CD8-positive, alpha-beta memory T cell (primary cell): ENCODE measurements at places on chromosomes 4 and X.

- H3K4me3 ChIP-seq, result no peak overlapping the region
- DNase-seq, result no peak
- H3K4me1 ChIP-seq, result no peaks in the 10 kb centered on the region
- H3K36me3 ChIP-seq, result no peaks in the 10 kb centered on the region
Measured at GRCh38 chrX:153527208-153527607, 9.8 kb downstream of the ATP2B3 start.

DNA sequence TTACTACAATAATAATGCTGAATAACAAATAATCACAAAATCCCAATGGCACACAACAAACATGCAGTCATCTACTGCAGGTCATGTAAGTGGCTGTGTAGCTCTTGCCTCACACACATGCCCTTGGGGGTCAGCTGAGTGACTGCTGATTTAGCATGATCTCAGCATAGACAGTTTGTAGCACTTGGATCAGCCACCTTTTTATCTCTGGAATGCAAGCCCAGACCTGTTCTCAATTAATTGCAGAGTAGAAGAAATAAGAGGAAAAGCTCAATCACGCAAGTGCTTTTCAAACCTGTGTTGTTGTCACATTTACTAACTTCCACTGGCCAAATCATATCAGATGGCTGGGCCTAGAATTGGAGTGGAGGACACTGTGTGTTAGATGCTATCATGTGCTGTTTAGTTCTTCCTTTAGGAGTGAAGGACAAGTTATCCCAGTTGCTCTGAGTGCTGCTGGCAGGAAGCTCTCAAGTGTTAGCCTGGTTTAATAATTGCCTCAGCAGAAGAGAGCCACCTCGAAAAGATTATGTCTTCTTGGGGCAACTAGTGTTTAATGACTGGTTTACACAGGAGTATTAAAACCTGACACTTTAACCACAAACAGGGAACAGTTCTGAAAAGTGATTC, 128.3 kb upstream of the EPHA5 start:
- H3K36me3 ChIP-seq, result no peaks in the 10 kb centered on the region
- no peaks in the 10 kb centered on the region for H3K4me1 ChIP-seq
- no peaks in the 10 kb centered on the region for H3K27me3 ChIP-seq
- no peak overlapping the region for H3K4me3 ChIP-seq
- DNase-seq, result no peak
- H3K27ac ChIP-seq, result no peak overlapping the region

- H3K36me3 ChIP-seq, result no peaks in the 10 kb centered on the region
- H3K27me3 ChIP-seq, result no peaks in the 10 kb centered on the region
- peaks cover under 1% of the 10 kb centered on the region for H3K4me1 ChIP-seq
Measured at GRCh38 chr4:67549123-67549522, 3.8 kb upstream of the CENPC start.

- no peaks in the 10 kb centered on the region for H3K36me3 ChIP-seq
- H3K4me1 ChIP-seq, result no peaks in the 10 kb centered on the region
- DNase-seq, result no peak
- no peak overlapping the region for H3K27ac ChIP-seq
Measured at GRCh38 chr4:28675582-28675981, 1814.9 kb downstream of the STIM2 start.

- no peak overlapping the region for H3K4me3 ChIP-seq
- no peak for DNase-seq
- H3K27me3 ChIP-seq, result no peaks in the 10 kb centered on the region
- H3K4me1 ChIP-seq, result no peaks in the 10 kb centered on the region
- H3K36me3 ChIP-seq, result no peaks in the 10 kb centered on the region
- no peak overlapping the region for H3K27ac ChIP-seq
Measured at GRCh38 chr4:60034361-60034760, 1165.8 kb upstream of the ADGRL3 start.

DNA sequence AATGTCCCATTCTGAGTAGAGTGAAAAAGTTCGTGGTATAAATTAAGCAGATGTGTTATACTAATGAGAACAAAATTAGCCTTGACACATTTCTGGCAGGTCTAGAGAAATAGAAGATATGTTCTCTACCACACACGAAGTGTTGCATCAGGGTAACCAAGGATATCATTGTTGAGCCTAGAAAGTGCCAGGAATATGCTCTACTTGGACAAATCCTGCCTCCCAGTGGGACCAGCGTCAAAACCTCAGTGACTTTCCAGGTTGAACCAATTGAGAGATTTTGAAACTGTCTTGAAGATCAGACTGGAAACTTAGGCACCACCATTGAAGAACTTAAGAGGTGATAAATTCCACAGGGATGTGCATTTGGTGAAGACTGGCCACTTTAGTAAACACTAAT, 115.9 kb downstream of the HPGD start:
- DNase-seq, result no peak
- H3K27ac ChIP-seq, result no peak overlapping the region

- H3K27me3 ChIP-seq, result no peaks in the 10 kb centered on the region
- no peak overlapping the region for H3K4me3 ChIP-seq
- no peaks in the 10 kb centered on the region for H3K4me1 ChIP-seq
- no peaks in the 10 kb centered on the region for H3K36me3 ChIP-seq
- no peak for DNase-seq
Measured at GRCh38 chr4:74005528-74005927, 7.1 kb upstream of the CXCL5 start.

DNA sequence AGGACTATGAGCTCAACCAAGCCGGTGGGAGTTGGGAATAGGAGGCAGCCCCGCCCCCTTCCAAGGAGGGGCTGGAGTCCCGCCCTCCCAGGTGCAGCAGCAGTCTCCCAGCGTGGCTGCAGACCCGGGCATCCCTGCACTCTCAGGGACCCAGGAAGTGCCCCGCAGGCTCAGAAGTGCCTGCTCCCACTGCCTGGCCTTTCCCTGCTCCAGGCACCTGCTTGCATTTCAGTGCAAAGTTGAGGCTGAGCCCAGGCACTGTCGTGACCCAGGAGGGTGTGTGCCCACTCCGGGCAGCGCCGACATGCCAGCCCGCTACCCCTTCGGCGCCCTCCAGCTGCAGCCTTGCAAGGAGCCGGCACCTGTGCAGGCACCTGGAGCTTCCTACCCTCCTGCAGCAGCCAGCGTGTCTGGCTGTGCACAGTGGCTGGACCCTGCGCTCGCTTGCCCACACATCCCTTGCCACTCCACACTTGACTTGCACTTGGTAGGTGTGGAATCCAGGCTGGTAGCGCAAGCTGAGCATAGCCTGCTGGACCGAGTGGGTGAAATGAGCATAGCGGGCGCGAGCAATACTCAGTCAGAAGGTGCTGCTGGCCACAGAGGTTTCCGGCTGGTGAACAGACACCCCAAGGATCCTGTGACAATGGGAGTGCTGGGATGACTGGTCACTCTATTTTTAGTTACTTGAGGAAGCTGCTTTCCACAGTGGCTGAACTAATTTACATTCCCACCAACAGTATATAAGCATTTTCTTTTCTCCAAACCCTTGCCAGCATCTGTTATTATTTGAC, 236.3 kb downstream of the PCDH10 start:
- no peaks in the 10 kb centered on the region for H3K27me3 ChIP-seq
- no peak overlapping the region for H3K4me3 ChIP-seq
- H3K27ac ChIP-seq, result no peak overlapping the region
- H3K36me3 ChIP-seq, result no peaks in the 10 kb centered on the region
- DNase-seq, result no peak

GRCh38 chr4:81786063-81786763, 314.5 kb upstream of the RASGEF1B start:
- H3K27me3 ChIP-seq, result no peaks in the 10 kb centered on the region
- no peak for DNase-seq
- no peak overlapping the region for H3K4me3 ChIP-seq
- no peaks in the 10 kb centered on the region for H3K36me3 ChIP-seq
- no peaks in the 10 kb centered on the region for H3K4me1 ChIP-seq
- H3K27ac ChIP-seq, result no peak overlapping the region

DNA sequence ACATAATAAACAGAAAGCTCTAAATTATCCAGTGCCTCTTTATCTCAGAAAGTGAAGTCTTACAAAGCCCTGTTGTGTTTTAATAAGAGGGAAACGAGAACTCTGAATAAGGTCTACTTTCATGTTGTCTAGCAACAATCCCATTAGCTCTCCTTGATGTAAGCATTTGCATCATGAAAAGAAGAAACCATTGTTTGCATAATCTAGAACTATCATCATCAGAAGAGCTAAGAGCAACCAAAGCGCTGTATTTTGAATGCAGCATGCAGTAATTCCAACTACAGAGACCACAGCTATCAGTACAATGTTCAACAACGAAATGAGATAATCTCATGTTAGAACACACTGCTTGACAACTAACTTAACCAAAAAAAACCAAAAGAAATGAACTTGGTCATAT, 257.1 kb downstream of the CAMK2D start:
- H3K27ac ChIP-seq, result no peak overlapping the region
- H3K27me3 ChIP-seq, result no peaks in the 10 kb centered on the region
- no peak overlapping the region for H3K4me3 ChIP-seq
- DNase-seq, result no peak

- no peak overlapping the region for H3K27ac ChIP-seq
- H3K36me3 ChIP-seq, result no peaks in the 10 kb centered on the region
- H3K27me3 ChIP-seq, result no peaks in the 10 kb centered on the region
- H3K4me3 ChIP-seq, result no peak overlapping the region
Measured at GRCh38 chrX:108029928-108030711, 14.7 kb upstream of the VSIG1 start.

DNA sequence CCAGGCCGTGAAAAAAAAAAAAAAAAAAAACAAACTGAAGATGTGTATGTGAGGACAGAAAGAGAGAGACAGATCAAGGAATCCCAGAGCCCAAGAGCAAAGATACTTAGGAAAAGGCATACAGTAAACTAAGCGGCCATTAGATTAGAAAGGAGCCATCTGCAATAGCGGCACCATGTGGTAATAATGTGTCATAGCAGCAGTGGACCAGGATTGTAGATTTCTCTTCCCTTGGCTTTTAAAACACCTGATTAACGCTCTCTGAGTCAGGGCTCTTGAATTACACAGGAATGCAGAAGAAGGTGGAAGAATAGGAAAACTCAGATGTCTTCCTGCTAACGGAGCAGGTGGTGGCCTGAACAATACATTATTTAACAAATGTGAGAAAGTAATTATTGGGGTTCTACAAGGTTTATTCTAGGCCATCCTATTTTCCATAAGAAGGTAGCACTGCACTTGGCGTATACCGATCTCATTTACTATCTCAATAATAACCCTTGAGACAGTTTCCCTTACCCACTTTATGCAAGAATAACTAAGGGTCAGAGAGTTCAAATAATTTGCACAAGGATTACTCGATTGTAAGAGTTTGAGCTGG, 182.7 kb downstream of the KCNIP4 start:
- H3K27me3 ChIP-seq, result no peaks in the 10 kb centered on the region
- no peaks in the 10 kb centered on the region for H3K36me3 ChIP-seq
- DNase-seq, result no peak
- no peaks in the 10 kb centered on the region for H3K4me1 ChIP-seq
- H3K4me3 ChIP-seq, result no peak overlapping the region
- no peak overlapping the region for H3K27ac ChIP-seq

GRCh38 chr4:57220172-57220571, 110.0 kb upstream of the IGFBP7 start:
- H3K27me3 ChIP-seq, result no peaks in the 10 kb centered on the region
- H3K4me3 ChIP-seq, result no peak overlapping the region
- H3K4me1 ChIP-seq, result no peaks in the 10 kb centered on the region
- DNase-seq, result no peak
- H3K36me3 ChIP-seq, result no peaks in the 10 kb centered on the region
- H3K27ac ChIP-seq, result no peak overlapping the region

DNA sequence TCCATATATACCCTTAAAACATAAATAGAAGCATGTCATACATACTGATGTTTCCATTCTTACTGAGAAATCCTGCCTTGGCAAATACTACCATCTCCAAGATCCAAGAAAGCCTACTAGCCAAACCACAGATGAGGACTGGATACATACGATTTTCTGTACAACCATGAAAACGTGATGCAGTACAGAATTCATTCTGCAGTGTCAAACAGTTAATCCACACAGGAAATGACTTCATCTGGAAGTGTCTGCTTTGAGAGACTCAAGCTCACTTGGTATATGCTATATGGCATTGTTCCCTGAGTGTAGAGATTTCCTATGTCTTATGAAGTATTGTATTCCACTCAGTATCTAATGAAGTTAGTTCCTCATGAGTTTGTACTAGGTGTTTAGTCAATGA, 94.3 kb downstream of the CT47B1 start:
- no peak overlapping the region for H3K4me3 ChIP-seq
- no peaks in the 10 kb centered on the region for H3K27me3 ChIP-seq
- no peak overlapping the region for H3K27ac ChIP-seq
- no peak for DNase-seq

GRCh38 chr4:156892805-156893204, 78.8 kb downstream of the PDGFC start:
- H3K36me3 ChIP-seq, result no peaks in the 10 kb centered on the region
- no peak overlapping the region for H3K4me3 ChIP-seq
- no peak overlapping the region for H3K27ac ChIP-seq
- no peaks in the 10 kb centered on the region for H3K4me1 ChIP-seq
- DNase-seq, result no peak
- no peaks in the 10 kb centered on the region for H3K27me3 ChIP-seq
